ENCODE measurements at places on chromosomes 1 and 21. TPM values are rescaled to one million over a fixed set of nuclear protein-coding genes. Genes with fewer than 3 reads are reported as not detected.

JMJD4 gene
- 36.7 TPM for total RNA-seq

FCGR3B gene
- not detected for total RNA-seq

C1orf115 gene
- 0.85 TPM for total RNA-seq

ACTL8 gene
- 0.07 TPM for total RNA-seq

FCGR3A gene
- not detected for total RNA-seq

AUNIP gene
- total RNA-seq: 0.30 TPM

IGSF3 gene
- total RNA-seq: 0.26 TPM

SPRR2B gene
- total RNA-seq: not detected

CD160 gene
- total RNA-seq: not detected

CADM3 gene
- 0.33 TPM for total RNA-seq

HIVEP3 gene
- 2.1 TPM for total RNA-seq

HES3 gene
- total RNA-seq: not detected

ACBD6 gene
- 40.7 TPM for total RNA-seq

C1QA gene
- total RNA-seq: not detected

KRTAP7-1 gene
- total RNA-seq: not detected

MCOLN3 gene
- total RNA-seq: 0.73 TPM

CDCA8 gene
- 3.7 TPM for total RNA-seq

VCAM1 gene
- total RNA-seq: 20.7 TPM

COL9A2 gene
- total RNA-seq: 1.5 TPM

B3GALT5 gene
- 0.10 TPM for total RNA-seq

CLCA4 gene
- not detected for total RNA-seq

ANKRD45 gene
- total RNA-seq: not detected

ADORA1 gene
- total RNA-seq: 0.65 TPM

F13B gene
- total RNA-seq: not detected

Measured in smooth muscle cell of the pulmonary artery (primary cell).